NCI-H774 (cell line): ENCODE measurements at places on chromosomes 2 and 18.
A peak's percentile ranks its signal among the peaks of the same experiment; 100 is the strongest.

DNA sequence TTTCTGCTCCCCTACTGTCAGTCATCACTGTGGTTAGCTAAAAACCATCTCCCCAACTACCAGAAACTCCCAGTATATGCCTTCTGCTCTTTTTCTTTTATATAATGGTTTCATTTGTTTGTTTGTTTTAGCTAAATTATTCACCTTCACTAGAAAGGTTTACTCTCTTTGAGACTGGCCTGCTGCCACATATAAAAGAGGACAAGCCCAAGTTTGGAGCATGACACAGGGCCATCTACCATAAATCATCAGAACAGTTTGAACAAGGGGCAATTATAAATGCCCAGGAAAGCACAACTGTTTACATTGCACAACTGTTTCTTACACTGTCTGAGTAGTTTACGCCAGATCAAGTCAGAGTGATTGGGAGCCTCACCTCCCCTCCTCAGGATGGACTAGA is 471.0 kb upstream of the PIK3C3 start:
- peak; percentile 19 for DNase-seq

DNA sequence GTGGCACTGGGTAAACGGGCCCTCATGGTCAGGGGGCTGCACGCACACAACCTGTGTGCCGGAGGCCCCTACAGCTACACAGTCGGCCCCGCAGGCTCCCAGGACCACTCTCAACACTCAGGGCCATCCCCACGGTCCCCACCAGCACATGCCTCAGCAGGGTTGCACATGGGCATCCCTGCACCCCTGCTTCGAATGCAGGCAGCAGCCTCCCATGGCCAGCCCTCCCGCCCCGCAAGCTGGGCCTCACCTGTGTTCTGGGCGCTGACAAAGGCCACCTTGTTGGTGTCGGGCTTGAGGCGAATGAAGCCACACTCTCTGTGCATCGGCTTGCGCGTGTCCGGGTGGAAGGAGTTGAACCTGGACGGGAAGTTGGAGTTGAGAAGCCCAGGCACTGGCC is 34.2 kb downstream of the THAP4 start:
- no peak for DNase-seq

- DNase-seq, result no peak
Measured at GRCh38 chr2:103788389-103788788, 1026.6 kb downstream of the TMEM182 start.

GRCh38 chr2:120432976-120433815 is 87.3 kb downstream of the INHBB start:
- DNase-seq, result no peak

GRCh38 chr18:67417864-67418523 is 98.5 kb downstream of the DSEL start:
- no peak for DNase-seq

DNA sequence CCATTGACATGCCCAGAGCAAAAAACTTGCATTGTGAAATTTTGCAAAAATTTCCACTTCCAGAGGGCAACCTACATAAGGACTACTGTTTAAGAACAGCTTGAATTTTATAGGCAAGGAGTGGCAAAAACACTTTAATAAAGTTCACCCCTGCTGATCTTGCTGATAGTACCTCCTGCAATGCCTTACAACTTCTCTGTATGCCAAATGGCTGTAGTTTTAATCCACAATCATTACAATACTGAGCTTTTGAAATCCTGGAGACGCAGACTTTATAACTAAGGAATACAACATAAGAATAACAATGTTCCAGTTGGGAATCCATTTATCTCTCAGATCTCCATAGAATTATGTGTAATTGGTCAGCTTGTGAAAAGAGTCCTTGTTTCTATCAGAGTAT is 247.5 kb downstream of the KCNJ3 start:
- no peak for DNase-seq

DNA sequence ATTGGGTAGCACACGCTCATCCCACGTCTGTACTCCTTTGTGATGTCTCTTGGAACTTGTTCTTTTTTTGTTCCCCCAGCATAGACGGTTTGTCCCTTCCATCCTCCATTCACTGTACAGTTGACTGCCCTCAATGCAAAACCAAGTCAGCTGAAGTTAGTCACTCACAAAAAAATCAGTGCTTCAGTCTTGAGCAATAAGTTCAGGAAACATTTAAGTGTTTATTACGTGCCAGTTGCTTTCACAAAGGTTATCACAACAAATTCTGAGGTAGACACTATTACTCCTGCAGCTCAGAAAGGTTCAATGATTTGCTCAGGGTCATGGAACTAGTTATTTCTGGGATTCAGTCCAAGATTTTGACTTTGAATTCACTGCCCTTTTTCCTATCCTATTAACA is 102.2 kb downstream of the PDE1A start:
- no peak for DNase-seq

DNA sequence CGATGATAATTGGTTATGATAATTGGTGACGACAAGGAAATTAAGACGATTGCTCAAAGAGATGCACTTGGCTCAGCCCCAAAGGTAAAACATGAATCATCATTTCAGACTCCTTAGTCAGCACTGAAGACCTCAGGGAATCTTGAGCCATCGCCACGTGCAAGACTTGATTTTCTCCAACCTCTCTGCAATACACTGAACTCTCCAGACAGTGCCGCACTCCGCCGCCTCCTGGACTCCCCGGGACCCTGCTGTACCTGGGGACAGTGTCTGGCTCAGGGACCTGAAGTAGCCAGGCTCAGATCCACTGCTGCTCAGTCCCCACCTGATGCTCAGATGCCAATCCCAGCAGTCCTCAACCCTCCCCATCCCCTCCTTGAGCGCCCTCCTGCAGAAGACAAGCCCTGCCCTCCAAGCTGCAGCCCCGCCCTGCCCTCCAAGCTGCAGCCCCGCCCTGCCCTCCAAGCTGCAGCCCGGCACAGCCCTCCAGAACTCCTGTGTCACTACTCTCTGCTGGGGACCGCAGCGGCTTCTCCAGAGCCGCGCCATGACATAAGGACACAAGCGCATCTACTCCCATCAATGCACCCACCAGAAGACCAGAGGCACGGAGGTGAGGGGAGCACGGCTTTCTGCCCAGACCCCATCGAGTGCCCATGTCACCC is 1.1 kb downstream of the TMEM18 start:
- DNase-seq, result no peak

GRCh38 chr2:209673811-209674210 is 97.8 kb upstream of the UNC80 start:
- DNase-seq, result no peak

GRCh38 chr2:224432003-224432579 is 30.2 kb upstream of the FAM124B start:
- no peak for DNase-seq

GRCh38 chr2:136131484-136131960 is 13.6 kb upstream of the CXCR4 start:
- no peak for DNase-seq

DNA sequence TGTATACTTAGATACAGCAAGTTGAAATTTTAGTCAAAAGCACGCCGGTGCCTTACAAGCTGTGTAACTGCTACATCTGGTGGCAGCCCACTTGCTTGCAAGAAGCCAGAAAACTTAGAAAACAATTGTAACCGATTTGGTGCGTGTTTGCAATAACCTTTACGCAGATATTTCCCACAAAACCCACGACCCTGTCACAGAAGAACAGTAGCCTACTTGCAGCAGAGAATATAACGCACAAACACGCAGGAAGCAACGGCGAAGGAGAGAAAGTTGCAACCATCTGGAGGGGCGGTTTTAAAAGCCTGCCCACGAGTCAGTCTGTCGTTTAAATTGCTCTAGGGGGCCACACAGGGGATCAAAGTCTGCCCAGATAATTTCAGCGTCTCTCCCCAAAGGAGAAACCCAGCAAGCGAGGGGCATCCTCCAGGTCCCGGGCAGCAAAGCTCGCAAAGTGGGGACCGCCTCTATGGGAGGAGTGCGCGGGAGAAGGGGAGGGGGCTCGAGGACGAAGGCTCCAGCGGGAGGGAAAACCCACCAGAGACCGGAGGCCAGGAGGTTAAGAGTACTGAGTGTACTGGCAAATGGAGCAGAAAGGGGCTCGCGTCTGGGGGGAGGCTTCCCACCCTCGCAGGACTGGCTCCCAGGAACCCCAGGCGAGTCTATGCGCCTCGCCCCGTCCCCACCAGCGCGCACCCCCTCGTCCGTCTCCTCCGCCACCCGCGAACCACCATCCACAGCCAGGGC is 1.1 kb downstream of the TLK1 start:
- peak; percentile 16 for DNase-seq

GRCh38 chr2:25420820-25421237 is 79.1 kb upstream of the DNMT3A start:
- DNase-seq, result no peak

- no peak for DNase-seq
Measured at GRCh38 chr18:6342990-6343389, 71.7 kb downstream of the L3MBTL4 start.

GRCh38 chr2:19893520-19894133 is 8.2 kb downstream of the TTC32 start:
- no peak for DNase-seq

DNA sequence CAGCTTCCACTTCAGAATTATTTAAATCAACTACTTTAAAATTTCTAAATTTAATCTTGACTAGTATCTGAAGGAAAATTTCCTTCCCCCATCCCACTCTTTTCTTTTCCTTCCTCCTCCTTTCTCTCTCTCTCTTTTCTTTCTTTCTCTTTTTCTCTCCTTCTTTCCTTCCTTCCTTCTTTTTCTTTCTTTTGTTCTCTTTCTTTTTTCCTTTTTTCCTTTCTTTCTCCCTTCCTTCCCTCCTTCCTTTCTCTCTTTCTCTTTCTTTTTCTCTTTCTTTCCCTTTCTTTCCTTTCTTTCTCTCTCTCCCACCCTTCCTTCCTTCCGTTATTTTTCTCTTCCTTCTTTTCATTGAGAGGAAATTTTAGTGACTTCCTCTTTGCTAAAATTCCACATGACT is 132.0 kb upstream of the CDH19 start:
- DNase-seq, result no peak
